ENCODE measurements at places on chromosomes 4 and X.

DNA sequence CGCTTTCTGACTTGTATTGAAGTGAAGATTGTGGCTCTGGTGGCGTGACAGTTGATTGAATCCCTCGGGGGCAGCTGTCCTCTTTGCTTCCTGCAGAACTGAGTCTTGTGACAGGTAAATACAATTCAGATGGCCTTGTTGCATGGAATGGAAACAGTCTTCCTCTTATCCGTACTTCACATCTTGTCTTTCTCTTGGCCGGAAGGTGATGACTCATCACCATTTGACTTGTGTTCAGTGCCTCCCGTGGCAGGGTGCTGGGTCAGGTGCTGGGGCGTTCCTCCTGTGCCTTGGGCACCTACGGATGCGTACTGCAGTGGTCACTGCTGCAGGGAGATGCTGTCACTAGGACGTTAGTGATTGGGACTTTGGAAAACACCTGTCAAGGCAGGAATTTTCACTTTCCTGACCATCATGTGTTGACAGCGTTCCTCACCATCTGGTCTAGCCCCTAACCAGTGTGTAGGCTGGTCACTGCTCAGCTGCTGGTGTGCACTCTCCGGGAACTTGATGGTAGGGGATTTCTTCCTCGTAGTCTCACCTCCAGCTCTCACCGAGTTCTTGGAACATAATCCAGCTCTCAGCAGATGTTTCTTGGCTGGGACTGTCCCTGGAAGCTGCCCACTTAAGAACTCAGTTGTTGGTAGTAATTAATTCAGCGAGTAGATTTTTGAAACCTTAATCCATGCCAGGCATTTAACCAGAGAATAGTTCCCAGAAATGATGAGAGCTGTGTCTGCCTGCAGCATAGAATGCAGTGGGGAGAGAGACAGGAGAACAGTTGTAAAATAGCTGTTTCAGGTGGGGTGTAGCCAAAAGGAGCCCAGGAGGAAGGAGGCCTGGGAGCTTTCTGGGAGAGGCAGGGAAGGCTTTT lies 7.2 kb downstream of the TBC1D14 start:
- no peak for DNase-seq

DNA sequence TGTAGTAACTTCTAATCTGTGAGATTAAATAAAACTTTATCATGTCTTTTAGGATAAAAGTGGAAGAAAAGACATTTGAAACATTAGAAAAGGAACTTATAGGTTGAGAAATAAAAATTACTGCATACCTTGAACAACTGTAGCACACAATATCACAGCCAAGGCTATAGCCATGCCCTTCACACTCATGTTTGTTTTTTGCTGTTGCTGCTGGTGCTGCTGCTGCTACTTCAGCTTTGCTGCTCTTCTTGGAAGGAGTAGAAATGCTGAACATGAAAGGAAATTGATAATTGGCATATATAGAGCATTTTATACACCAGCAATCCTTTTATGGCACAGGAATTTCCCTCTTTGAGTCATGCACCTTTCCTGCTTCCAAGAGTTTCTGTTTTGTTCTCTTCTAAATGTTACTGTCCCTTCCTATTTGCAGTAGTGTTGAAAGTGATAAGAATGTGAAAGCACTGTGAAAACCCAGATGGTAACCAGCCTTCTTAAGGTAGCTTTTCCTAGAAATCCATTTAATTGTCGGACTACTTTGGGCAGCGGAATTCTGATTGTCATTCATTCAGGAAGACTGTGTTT lies at the start of gene CXCL11:
CXCL11 (minus strand) TSS at position 272 of the 582 bp plus-strand sequence; CDS start at position 189, 83 bp downstream.
- DNase-seq = no peak

- DNase-seq = no peak
Measured at GRCh38 chrX:101383679-101384205, 2.2 kb downstream of the BTK start.

DNA sequence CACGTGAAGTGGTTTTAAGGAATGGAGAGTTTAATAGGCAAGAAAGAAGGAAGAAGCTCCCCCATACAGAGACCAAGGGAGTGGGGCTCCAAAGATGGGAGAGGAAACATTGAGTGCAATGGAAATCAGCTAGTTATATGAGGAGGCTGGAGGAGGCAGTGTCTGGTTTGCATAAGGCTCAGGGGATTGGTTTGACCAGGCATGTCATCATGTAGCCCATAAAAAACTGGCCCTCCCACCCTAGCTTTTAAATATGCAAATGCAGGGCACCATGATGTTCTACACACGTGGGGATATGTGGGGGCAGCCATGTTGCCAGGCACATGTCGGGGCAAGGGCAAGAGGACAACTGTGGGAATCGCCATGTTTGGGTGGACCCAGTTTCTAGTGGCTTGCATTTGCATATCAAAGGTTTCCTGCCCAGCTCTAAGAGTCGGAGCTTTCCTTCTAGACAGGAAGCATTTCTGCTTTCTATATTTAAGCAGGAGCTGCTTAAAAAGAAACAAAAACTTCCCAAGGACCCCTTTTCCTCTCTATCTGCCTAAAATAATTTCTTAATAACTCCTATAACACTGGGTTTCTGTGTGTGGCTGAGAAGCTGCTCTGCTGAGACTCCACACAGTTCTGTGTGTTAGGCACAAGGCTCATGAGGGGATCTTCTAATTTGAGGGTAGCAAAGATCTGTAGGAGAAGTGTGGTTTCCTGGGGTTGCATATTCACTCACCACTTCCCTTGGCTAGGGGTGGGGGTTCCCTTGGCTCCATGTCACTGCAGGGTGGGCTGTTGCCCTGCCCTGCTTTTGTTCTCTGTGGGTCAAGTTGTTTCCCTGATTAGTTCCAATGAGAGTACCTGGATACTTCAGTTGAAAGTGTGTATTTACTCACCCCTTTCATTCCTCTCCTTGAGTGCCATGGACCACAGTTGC lies 113.5 kb downstream of the VSIG4 start:
- DNase-seq = no peak

DNA sequence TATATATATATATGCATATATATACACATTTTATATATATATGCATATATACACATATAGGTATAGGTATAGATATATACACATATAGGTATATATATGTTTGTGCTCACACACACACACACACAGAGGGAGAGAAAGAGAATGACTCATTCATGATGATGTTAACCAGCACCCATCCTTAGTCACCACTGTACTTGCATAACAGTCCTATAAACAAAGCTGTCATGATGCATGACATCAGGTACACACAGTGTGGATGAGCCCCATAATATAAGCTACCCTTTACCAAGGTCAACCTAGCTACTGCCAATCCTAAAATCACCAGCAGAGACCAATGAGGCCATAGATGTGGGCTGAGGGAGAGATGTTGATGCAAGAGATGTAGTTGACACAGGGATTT lies 1408.0 kb downstream of the RAPGEF2 start:
- DNase-seq = no peak

DNA sequence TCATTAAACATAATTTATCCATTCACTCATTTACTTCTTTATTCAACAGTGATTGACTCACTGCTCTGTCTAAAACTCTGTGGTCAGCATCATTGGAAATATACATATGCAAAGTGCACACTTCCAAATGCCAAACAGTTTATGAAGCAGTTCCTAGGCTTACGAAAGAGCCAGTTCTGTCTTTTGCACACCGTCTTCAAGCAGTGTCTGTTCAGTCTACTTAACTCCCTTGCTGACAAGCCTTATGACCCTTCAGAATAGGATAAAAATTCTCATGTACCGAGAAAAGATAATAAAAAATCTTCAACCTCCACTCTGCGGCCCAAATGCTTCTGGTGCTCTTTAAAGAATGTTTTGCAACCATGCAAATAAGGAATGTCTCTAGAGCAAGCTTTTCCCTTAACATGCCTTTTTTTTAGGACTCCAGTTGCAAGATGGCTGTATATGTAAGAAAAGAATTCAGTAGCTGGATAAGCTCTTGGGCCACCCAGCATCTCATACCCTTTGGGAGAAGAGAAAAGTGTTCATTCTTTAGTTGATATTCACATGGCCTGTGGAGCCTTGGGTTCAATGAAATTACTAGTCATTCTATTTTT lies 1037.0 kb upstream of the SLIT2 start:
- DNase-seq = no peak
